CD4-positive, alpha-beta T cell treated with Interleukin-4 for 1 hour (primary cell): ENCODE measurements at places on chromosomes 11 and 22.

DNA sequence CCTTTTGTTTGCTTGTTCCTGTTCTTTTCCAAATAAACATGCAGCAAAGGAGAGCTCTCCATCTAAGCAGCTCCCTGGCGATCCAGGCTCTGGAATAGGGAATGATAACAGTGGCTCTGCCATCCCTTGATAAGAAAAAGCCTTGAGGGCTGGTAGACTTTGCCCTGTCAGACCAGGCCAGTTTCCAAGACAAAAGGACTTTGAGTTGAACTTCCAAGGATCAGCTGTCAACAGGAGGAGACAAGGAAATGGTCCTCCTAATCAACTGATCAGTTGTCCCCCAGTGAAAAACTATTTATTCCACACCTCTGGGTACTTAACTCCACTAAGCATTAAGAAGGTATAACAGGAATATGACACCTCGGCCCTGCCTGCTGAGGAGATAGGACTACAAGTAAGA, 127.8 kb downstream of the PARVA start:
- no peak for DNase-seq

GRCh38 chr11:90846628-90847027, 623.8 kb upstream of the CHORDC1 start:
- DNase-seq: no peak

- no peak for DNase-seq
Observed at GRCh38 chr11:86548271-86548917, 124.0 kb downstream of the ME3 start.

DNA sequence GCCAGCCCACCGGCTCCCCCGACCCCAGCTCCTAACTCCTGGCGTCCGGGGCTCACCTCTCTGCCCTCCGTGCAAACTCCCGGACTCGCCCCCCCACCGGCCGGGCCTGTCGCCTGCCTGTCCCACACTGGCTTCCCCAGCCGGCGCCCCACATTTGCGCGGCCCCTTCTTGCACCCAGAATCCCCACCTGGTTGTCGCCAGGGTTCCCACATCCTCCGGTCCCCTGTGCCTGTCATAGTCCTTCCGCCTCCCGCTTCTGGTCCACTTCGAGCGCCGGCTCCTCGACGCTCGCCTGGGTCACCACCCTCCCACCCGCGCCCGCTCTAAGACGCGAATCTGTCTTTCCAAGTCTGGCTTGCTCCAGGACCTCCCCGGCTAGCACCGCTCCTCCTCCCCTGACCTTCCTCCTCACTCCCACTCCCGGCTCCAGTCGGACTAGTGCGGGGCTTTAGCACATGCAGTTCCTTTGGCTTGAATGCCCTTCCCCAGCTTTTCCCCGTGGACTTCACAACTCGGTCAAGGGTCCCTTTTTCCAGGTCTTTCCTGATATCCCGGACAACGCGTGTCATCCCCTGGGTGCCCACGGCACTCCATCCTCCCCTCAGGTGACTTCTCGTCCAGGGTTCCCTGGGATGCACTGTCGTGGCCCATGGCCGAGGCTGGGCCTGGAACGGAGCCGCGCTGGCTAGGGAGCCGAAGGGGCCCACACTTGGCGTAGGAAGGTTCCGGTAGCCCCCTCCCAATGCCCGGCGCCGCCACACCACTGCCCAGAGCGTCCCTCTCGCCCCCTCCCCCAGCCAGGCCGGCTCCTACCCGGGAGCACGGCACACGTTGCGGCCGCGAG, 635 bp downstream of the SCARF2 start:
- no peak for DNase-seq

DNA sequence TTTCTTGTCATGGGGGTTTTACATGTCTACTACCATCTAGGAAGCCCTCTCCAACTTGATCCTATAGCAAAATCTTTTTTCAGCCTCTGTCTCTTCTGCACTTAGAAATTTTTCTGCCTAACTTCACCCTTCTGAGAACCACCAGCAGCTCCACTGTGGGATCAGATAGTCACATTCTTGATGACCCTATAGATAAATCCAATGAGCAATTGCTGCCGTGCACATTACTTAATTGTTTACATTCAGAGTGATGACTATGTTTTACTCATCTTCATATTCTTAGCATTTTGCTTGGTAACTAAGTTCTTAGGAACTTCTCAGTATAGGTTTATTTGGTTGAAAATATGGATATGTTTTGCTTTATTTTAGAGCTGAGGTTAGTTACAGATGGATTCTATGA, 12.4 kb upstream of the ETS1 start:
- no peak for DNase-seq

- DNase-seq: no peak
Observed at GRCh38 chr11:33262011-33262645, 4.9 kb downstream of the HIPK3 start.

DNA sequence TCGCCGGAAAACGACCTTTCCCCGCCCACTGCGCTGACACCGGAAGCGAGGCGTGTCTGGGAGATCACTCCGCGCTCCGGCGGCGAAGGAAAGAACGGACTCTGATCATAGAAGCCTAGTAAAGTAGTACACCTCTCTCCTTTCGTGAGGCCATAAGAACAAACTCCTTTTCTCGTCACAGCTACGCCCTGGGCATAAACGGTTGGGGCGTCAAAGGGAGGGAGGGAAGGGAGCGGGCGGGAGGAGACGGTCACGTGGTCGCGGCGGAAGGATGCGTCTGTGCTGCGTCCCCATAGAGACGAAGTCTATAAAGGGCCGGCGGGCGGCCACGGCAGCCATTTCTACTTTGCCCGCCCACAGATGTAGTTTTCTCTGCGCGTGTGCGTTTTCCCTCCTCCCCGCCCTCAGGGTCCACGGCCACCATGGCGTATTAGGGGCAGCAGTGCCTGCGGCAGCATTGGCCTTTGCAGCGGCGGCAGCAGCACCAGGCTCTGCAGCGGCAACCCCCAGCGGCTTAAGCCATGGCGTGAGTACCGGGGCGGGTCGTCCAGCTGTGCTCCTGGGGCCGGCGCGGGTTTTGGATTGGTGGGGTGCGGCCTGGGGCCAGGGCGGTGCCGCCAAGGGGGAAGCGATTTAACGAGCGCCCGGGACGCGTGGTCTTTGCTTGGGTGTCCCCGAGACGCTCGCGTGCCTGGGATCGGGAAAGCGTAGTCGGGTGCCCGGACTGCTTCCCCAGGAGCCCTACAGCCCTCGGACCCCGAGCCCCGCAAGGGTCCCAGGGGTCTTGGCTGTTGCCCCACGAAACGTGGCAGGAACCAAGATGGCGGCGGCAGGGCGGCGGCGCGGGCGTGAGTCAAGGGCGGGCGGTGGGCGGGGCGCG, at the start of gene ATF4:
TSS of gene ATF4 (plus strand) at position 337 of the 880 bp plus-strand sequence. CDS start 884 bp downstream, outside the sequence.
- DNase-seq: peak; percentile 98

DNA sequence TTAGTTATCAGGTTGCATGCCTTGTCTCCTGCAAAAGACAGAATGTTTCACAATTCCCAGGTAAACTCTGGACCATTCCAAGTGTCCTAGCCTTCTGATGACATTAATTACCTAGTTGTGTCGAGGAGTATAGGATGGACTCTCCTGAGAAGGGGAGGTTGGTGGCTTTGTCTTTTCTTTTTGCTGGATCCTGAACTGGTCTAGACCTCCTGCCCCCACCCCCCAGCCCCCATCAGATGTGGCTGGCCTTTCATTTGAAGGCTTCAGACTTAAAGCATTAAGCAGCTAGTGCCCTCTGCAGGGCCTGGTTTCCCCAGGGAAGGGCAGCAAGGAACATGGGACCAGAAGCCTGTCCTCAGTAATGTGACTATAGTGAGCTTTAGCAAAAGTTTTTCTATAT, 9.7 kb downstream of the MCAM start:
- DNase-seq: no peak

- peak; percentile 26 for DNase-seq
Observed at GRCh38 chr11:126989942-126990715, 10.4 kb downstream of the KIRREL3 start.

DNA sequence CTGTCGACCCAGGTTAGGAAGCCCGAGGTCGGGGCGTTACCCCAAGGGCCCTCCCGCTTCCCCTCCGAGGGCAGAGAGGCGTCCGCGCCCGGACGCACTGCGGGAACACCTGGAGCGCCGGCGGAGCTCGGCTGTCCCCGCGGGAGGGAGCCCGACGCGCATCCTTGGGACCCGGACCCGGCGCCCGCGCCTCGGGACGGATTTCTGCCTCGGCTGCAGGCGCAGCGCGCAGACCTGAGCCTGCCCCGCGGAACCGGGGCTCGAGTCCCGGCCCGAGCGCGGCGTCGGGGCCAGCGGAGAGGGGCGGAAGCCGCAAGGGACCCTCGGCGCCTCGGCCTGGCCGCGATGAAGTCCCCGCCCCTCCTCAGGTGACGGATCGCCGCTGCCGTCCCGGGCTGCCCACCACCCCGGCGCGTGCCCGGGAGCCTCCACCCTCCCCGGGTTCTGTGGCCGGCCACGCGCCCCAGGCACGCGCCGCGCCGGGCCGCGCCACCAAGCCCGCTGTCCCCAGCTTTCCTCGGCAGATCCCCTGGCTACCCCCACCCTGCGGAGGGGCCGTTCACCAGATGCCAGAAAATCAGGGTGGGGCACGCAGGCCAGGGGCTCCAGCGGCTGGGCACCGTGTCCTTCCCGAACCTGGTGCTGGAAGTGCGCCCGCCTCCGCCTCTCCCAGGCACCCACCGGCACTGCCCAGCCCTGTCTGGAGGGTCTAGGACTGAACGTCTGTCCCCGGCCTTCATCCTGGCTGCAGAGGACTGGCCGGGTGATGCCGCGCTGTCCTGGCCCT, 410 bp downstream of the GLB1L3 start:
- DNase-seq: no peak

DNA sequence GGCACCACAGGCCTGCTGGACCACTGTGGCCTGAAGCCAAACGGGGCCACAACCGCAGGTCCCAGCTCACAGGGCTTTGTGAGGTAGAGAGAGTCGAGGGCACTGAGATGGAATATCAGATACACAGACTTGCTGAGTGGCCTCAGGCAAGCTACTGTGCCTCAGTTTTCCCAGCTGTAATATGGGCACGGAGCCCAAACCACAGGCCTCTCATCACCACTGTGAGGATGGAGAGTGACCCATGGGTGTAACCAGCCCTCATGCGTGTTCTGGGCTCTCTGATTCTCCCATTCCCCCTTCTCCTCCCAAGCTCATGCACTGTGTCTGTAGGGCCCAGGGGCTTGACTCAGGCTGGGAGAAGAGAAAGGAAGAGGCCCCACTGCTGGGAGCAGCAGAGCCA, 4.2 kb downstream of the UNC93B1 start:
- no peak for DNase-seq

DNA sequence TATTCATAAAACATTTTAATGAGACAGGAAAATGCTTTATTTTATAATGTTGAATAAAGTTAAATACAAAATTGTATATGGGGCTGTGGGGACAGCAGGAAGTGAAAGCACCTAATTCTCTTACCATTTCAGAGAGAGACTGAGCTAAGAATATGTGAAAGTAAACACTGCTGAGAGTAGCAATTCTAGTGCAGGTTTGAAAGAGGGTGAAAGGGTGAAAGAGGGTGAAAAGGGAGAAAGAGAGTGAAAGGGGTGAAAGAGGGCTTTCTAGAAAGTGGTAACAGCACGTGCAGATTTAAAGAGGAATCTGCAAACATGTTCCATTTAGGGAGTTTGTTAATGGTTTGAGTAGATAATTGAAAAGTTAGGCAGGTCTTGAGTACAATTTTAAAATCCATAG, 652.0 kb upstream of the CCDC90B start:
- no peak for DNase-seq

DNA sequence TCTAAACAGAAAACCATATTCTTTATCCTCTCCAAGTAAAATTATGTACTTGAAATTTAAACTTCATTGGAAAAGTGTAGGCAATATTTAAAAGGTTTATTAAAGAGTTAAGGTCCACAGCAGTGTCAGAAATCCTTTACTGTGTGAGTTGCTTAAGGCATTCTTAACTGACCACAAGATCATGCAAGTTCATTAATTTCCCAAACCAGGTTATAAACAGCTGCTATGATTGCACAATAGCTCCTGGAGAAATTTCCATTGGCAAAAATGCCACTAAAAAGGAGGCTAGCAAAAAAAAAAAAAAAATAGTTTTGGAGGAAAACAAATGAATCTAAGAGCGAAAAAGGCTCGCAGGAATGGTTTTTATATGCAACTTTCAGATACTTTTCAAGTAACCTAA, 106.2 kb downstream of the ETS1 start:
- DNase-seq: no peak

- DNase-seq: no peak
Observed at GRCh38 chr11:1149545-1149944, 8.2 kb upstream of the MUC5AC start.

GRCh38 chr22:26170112-26170492, 840 bp downstream of the SEZ6L start:
- no peak for DNase-seq

GRCh38 chr11:44407211-44407996, 97.5 kb upstream of the ALX4 start:
- DNase-seq: no peak

GRCh38 chr11:124865902-124866851, 945 bp downstream of the ROBO3 start:
- peak; percentile 39 for DNase-seq

- no peak for DNase-seq
Observed at GRCh38 chr22:43238526-43239006, 51.6 kb upstream of the TTLL12 start.

DNA sequence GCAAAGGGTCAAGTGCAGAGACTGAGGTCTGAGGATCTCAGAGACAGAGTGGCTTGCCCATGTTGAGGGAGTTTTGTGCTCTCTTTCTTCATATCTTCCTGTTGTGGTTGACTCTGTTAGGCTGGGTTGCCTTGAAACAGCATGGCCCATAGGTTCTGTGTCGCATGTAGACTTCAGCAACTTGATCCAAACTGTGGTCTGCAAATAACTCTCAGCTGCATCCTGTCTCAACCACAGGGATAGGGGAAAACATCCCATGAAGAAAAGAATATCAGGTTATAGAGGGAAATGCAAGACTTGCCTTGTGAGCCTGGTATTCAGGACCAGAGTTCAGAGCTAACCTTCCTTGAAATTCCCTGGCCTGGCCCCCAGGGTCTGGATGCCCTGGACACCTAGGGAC, 69.4 kb downstream of the FLI1 start:
- DNase-seq: no peak

- no peak for DNase-seq
Observed at GRCh38 chr11:70713086-70713835, 314.9 kb downstream of the CTTN start.

- no peak for DNase-seq
Observed at GRCh38 chr11:105132716-105133511, 6.7 kb downstream of the CARD18 start.

GRCh38 chr11:118896472-118896913, 12.8 kb downstream of the CXCR5 start:
- DNase-seq: no peak

DNA sequence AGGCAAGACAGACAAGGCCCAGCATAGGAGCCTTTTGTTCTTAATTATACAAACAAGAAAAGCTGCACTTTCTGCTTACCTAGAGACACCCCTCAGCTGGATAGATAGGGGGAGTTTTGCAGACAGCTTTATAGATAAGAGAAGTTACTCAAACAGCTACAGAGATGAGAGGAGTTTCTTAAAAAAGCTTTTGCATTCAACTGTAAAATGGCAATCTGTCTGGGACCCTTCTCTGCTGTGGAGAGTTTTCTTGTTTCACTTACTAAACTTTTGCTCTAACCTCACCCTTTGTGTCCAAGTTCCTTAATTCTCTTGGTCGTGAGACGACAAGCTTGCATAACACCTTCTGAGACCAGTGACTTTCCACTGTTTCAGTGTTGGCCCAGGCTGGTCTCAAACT, 103.8 kb upstream of the CHORDC1 start:
- DNase-seq: no peak
